ENCODE measurements at places on chromosomes 6 and 20.

GRCh38 chr6:163170294-163170883 lies 244.1 kb upstream of the QKI start:
- DNase-seq: peak; percentile 62

GRCh38 chr6:40253420-40253819 lies 319.2 kb upstream of the MOCS1 start:
- no peak for DNase-seq

DNA sequence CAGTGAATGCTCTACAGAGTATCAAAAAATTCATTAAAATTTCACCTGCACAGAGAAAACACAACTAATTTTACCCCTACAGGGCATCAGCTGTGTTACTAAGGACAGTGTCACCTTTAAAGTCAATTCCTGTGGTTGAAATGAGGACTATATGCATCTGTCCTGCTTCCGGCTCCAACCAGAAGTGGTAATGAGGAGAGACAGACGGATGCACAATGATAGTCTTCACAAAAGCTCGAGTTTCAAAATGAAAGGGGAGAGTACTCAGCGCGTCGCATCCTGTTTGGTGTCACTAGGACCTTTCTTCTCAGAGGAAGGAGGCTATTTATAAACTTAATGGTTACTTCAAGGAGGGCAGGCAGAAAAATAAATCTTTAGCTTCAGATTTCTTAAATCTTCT lies 86.5 kb downstream of the LYRM4 start:
- peak; percentile 69 for DNase-seq

GRCh38 chr6:63597141-63598048 lies 25.1 kb downstream of the LOC128125822 start:
- DNase-seq: no peak

- no peak for DNase-seq
Measured at GRCh38 chr20:31712564-31713311, 9.9 kb downstream of the BCL2L1 start.

GRCh38 chr6:16157492-16157891 lies 28.6 kb downstream of the MYLIP start:
- DNase-seq: no peak

- no peak for DNase-seq
Measured at GRCh38 chr20:6704132-6704861, 63.2 kb upstream of the BMP2 start.

DNA sequence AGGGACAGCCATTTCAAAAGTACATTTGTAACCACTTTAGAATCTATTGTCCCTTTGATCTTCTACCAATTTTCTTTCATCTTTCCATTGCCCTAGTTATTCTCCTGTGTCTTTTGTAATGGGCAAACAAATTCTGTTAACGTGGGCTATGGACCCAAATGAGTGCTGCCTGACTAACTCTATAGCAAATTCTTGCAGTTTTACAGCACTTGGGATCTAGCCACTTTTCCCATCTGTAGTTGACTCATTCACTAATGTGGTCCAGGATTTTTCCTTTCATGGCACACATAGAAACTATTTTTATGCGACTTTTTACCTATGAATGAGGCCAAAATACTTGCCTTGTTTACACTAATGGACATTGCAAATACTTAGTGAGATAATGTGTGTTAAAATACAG lies 52.0 kb downstream of the GRIK2 start:
- no peak for DNase-seq

DNA sequence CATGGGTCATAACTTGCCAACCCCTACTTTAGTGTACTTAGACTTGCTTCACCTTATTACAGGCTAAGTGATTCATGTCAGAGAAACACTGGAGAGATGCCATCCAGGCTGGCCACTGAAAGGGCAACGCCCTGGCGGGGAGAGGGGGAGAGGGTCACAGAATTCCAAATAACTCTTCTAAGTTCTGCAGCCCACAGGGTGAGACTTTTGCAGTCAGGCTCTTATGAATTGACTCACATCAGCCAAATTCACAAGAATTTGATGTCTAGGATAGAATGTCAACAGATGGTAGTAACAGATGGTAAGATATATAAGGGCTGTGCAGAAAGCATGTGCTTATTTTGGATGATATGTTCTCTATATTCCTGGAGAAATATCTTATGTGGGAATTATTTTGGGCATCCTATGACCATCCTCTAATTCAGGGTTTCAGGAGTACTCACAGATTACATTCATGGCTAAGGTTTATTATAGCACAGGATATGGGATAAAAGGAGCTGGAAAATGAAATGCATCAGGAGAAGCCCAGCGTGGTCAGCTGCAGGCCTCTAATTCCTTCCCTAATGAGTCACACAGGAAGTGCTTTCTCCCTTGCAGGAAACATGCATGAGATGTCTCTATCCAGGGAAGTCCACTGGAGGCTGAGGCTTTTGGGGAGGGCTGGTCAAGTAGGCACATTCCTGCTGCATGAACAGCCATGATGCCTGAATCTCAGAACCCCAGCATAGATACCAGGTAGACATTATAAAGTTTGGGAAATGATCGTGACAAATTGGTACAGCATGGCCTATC lies 58.7 kb upstream of the RIN2 start:
- no peak for DNase-seq

DNA sequence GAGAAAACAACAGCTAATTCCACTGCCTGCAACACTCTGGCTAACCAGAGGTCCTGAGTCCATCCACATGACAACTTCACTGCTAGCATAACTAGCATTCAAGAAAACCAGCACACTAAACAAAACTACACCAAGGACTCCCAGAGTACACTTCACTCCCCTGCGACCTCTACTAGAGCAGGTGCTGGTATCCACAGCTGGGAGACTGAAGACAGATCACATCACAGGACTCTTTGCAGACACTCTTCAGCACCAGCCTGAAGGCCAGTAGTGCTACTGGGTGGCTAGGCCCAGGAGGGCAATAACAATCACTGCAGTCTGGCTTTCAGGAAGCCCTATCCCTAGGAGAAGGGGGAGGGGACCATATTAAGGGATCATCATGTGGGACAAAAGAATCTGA lies 54.4 kb upstream of the MYB start:
- DNase-seq: no peak

DNA sequence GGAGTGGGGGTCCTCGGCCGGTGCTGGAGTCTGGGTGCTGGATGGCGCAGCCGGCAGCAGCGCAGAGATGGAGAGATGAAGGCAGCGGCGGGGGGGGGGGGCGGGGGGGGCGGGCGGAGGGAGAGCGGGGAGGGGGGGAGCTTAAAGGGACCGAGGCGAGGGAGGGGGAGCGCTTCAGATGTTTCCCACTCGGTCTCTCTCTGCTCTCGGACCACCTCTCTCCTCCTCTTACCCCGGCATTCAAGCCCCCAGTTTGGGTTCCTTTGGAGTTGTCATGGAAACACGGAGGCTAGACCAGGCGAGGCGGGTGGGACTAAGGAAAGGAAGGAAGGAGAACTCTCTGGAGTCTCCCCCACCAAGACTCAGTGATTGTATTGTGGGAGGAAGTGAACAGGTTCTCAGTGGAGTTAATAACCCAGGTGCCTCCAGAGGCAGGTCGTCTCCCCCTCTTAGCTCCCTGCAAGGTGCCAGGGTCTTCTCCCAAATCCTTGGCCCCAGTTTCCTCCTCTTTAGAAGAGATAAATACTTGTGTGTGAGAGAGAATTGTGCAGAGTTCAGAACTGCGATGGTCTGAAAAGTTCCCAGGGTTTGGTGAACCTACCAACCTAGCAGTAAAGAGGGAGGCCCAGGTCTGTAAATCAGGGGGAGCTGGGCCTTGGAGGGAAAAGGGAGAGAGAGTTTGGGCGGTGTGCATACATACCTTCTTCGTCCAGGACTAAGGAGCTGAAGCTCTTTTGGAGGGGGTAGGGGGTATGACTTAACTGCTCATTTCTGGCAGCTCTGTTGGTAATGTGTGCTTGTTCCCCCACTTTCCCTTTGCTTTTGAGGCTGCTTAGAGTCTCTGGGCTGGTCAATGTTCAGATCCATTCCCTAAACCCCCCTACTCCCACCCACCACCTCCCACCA lies at the start of gene PRRT1:
TSS of gene PRRT1 (minus strand) at position 77 of the 906 bp plus-strand sequence. CDS start 112 bp downstream, outside the sequence.
- DNase-seq: no peak

GRCh38 chr20:53330601-53331140 lies 263.0 kb downstream of the ZNF217 start:
- no peak for DNase-seq

DNA sequence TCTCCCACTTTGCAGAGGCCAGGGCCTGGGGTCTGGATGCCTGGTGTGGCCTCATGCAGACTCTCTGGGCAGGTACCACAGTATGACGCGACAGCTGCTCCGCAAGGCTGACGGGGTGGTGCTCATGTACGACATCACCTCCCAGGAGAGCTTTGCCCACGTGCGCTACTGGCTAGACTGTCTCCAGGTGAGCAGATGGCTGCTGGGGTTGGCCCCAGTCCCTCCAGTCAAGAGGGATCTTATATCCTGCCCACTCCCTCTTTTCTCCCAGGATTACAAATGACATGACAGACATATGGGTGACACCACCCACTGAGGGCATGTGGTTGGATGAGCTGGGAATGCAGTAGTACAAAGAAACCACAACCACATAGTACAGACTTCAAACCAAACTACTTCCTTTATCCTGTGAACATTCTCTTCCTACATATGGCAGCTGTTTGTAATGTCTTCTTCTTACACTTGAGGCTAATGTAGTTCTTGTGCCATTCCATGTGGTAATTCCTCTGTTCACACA lies 29.9 kb downstream of the RAB44 start:
- no peak for DNase-seq

- no peak for DNase-seq
Measured at GRCh38 chr20:35837577-35838195, 65.9 kb downstream of the PHF20 start.

GRCh38 chr20:53695797-53696527 lies 102.3 kb upstream of the ZNF217 start:
- no peak for DNase-seq

DNA sequence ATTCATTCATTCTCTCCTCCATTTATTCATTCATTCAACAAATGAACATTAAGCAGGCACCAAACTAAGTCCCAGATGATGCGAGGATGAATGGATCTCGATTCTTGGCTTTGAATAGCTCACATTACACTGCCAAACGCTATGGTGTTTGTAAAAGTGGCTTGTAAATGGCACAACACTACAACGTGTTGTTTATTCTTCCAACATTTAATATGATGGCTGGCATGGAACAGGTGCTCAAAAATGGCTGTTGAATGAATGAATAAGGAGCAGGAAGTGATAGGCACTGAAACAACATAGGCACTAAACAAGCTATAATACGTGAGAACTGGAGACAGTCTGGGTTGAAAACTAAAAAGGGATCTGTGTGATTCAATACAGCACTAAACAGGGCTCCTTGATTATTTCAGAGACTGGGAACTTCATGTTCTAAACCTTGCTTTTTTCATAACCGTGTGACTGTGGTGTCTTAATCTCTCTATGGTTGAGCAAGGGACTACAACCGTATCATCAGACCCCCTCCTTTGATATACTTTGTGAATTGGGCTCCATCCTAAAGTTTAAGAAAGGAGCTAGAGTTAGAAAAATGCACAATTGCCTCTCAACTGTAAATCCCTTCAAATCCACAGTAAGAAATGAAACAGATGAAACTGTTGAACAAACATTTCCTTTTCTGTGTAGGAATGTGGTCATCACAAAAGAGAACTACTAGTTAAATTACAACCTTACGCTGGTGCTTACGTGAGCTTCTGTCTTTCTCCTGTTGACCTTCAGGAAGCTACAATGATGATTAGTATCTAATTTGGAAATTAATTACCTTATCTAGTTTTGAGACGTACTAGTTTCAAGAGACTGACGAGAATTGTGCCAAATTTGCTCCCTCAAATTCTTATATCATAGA lies 16.9 kb upstream of the SLC16A10 start:
- DNase-seq: no peak

- DNase-seq: peak; percentile 81
Measured at GRCh38 chr20:48635791-48636267, 192.0 kb downstream of the PREX1 start.

DNA sequence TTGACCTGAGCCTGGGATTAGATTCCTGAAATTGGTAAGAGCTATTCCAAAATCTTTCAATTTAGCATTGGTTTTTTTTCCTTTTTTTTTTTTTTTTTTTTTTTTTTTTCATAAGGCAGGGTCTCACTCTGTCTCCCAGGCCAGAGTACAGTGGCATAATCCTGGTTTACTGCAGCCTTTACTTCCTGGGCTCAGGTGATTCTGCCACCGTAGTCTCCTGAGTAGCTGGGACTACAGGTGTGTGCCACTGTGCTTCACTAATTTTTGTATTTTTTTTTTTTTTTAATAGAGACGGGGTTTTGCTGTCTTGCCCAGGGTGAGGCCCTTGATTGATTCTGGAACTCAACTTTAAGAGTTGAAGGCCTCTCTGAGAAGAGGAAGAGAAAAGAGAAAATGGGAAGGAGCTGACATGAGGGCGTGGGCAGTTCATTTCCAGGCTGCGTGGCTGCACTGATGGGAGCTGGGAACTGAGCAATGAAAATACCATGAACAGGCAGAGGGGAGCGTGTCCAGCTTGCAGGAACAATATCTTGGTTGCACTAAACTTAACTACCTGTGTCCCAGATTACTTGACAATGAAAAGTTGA lies 24.6 kb downstream of the KDM1B start:
- DNase-seq: no peak

DNA sequence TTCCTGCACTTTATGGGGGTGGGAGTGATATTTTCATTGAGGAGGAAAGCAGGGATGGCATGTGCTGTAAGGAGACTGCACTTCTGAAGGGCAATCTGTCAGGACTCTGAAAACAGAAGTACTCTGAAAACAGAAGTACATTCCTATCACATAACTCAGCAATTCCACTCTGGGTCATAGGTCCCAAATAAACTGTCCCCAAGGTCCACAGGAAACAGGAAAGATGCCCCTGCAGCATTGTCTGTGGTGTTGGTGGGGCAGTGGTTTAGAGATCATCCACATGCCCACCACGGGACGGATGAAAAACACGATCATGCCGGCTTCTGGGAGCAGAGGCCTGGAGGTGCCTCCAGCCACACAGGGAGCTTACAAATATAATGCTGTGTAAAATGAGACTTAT lies 150.3 kb downstream of the OTOR start:
- DNase-seq: no peak

GRCh38 chr6:105485456-105485855 lies 82.6 kb upstream of the PREP start:
- no peak for DNase-seq

DNA sequence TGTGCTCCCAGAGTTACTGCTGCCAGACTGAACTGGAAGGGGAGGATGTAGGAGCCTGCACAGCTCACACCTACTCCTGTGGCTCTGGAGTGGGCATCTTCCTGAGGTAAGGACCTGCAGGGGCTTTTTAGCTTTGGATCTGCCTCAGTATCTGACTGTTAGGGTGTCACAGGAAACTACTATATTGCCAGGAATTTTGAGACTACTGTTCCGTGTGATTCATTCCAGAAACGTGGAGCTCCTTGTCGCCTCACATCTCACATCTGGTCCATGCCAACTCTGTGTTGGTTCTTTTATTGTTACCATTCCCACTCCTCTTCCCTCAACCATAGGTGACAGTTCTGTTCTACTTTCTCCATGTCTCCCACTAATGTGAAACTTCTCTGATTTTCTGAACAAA lies 34.1 kb downstream of the PRPH2 start:
- DNase-seq: no peak

- DNase-seq: peak; percentile 26
Measured at GRCh38 chr6:37783025-37783855, 36.3 kb upstream of the ZFAND3 start.

GRCh38 chr20:15848995-15849610 lies 724.1 kb downstream of the KIF16B start:
- DNase-seq: no peak

Data from activated CD4-positive, alpha-beta T cell treated with anti-CD3 and anti-CD28 coated beads for 48 hours (primary cell).